Stimulated activated CD4-positive, alpha-beta T cell treated with anti-CD3 and anti-CD28 coated beads, Interleukin-4, amount 100 ng/mL, for 24 hours (primary cell): ENCODE measurements at places on chromosomes 2 and 18.

DNA sequence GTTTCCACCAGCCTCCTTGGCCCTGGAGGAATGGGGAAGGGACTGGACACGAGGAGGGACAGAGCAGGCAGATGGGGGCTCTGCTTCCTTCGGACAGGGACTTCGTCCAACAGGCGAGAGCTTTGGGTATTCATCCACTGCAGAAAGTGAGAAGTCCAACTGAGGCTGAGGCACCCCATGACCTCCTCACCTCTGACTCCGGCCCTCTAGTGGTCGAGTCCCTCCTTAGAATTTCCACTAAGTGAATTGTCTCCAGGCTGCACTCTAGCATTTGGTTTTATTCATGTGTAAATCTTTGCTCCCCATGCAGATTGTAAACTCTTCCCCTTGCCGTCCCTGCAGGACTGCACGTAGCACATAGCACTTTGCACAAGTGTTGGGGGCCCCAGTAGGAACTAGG lies 75.6 kb downstream of the TMEM247 start:
- DNase-seq: peak; percentile 40

- DNase-seq: no peak
These were observed 79.6 kb downstream of the MSTN start for GRCh38 chr2:189982780-189983394.

- DNase-seq: no peak
These were observed 137.4 kb downstream of the ACOXL start for GRCh38 chr2:110869472-110870446.

DNA sequence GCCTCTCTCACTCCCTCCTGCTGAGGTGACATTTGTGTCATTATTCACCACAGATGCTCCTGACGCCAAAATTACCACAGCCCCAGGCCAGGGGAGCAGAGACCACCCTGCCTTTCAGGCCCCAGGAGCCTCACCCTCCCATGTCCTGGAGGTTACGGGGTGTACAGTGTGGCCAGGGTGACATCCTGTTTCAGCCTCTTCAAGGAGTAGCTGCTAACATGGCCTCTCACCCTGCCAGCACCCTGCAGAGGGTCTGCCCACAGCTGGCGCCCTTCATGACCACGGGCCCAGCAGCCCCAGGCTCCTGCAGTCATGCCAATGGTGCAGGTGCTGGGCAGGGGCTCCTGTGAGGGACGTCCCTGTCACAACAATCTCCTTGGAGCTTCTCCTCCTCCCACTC lies 92.6 kb downstream of the SMIM21 start:
- no peak for DNase-seq

DNA sequence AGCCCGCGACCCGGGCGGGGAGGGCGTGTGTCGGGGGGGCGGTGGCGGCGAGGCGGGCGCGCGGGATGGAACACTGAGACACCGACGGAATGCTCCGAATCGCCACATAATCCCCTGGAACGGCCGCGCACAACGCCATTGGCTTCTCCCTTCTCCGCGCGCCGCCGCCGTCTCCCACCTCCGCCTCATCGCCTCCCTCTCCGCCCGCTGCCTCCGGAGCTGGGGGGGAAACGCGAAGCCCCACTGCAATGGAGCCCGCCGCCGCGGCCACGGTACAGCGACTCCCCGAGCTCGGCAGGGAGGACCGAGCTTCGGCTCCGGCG lies at the start of gene PHLPP1:
Gene PHLPP1 (plus strand): TSS at position 106 of the 323 bp plus-strand sequence. CDS start 143 bp downstream, at position 249.
- DNase-seq: no peak
